H1 (cell line): ENCODE measurements at places on chromosomes 2 and 18. TPM values are rescaled to one million over a fixed set of nuclear protein-coding genes. Genes with fewer than 3 reads are reported as not detected.

- no peaks in the 10 kb centered on the region for H3K27me3 ChIP-seq
- H3K36me3 ChIP-seq: no peaks in the 10 kb centered on the region
- H3K27ac ChIP-seq: no peak overlapping the region
- H3K4me1 ChIP-seq: no peaks in the 10 kb centered on the region
Observed at GRCh38 chr2:55961318-55961911, 37.8 kb upstream of the EFEMP1 start.

The CCDC148 gene
- 1.3 and 1.5 TPM in 2 replicates for total RNA-seq

DNA sequence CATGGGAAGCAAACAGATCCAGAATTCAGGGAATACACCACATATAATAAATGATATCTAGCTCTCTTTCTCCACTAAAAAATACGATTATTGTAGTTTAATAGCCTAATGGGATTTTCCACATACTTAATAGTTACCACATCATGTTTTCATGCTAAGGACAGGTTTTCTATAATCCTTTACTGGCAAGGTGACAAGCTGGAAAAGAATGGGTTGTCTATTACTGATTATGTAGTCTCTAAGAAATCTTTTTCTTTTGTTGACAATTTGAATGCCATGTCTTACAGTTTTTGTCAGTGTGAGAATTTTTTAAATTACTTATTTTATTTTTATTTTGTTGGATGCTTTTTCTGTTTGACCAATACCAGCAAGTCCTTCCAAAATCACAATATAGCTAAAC is 177.8 kb downstream of the GALNT13 start:
- no peak overlapping the region for H3K27ac ChIP-seq
- no peak overlapping the region for H3K4me3 ChIP-seq
- H3K36me3 ChIP-seq: no peaks in the 10 kb centered on the region
- H3K4me1 ChIP-seq: no peaks in the 10 kb centered on the region
- no peak for DNase-seq

DNA sequence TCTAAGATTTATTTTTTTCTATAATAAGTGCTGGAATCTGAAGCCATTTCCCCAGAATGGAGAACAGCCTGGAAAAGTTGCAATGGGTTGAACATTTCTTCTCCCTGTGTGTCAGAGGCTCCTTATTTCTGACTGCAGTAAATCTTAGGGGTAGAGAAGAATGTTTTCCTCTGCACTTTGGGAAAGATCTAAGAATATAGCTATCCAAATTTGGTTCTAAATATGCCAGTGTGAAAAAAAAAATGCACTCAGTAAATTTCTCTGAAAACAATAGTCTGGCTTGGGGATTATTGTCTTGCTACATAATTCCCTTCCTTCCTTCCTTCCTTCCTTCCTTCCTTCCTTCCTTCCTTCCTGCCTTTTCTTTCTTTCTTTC is 19.7 kb upstream of the CYRIA start:
- no peaks in the 10 kb centered on the region for H3K27me3 ChIP-seq
- DNase-seq: no peak
- H3K4me1 ChIP-seq: no peaks in the 10 kb centered on the region
- no peak overlapping the region for H3K27ac ChIP-seq

- no peak for DNase-seq
- H3K27ac ChIP-seq: no peak overlapping the region
- H3K4me1 ChIP-seq: no peaks in the 10 kb centered on the region; the same call in 1 of the 2 replicates
- H3K4me3 ChIP-seq: no peak overlapping the region
- no peaks in the 10 kb centered on the region for H3K36me3 ChIP-seq
Observed at GRCh38 chr2:446303-446874, 158.5 kb upstream of the ALKAL2 start.

DNA sequence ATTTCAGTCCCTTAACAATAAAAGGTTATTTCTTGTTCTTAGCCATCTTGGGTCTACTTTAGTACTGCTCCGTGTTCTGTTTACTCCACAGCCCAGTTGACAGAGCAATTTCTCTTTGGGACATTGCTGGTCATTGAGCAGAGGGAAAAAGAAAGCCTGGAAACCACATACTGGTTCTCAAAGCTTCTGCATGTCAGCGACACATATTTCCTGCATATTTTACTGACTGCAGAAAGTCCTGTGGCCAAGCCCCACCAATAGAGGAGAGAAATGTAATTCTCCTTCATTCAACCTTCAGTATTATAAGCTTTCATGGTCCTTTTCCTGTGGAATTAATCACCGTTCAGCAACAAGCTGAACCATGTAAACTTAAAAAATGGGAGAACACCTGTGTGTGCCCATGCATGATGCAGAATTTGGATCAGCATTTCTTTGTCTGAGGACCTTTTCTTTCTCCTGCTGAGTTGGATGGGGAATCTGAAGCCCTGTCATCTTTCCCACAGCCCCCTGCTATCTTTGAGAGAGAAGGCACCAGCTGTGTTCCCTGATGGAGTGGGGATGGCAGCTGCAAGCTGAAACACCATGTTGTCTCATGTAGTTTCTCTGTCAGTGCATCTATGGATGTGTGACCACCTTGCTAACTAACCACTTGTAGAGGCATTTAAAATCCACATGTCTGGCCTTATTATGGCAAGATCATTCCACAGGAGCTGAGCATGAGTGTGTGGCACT is 431.6 kb downstream of the MEIS1 start:
- no peaks in the 10 kb centered on the region for H3K36me3 ChIP-seq
- no peaks in the 10 kb centered on the region for H3K27me3 ChIP-seq
- no peaks in the 10 kb centered on the region for H3K4me1 ChIP-seq
- no peak overlapping the region for H3K27ac ChIP-seq

- peaks cover 10% of the 10 kb centered on the region for H3K4me1 ChIP-seq
- DNase-seq: no peak
- H3K27ac ChIP-seq: no peak overlapping the region
- H3K27me3 ChIP-seq: no peaks in the 10 kb centered on the region
Observed at GRCh38 chr2:216987252-216987821, 127.5 kb upstream of the TNP1 start.

The FLACC1 gene
- total RNA-seq: 0.58 and 0.80 TPM in 2 replicates

- H3K27ac ChIP-seq: no peak overlapping the region
- no peak overlapping the region for H3K4me3 ChIP-seq
- peaks cover 17% of the 10 kb centered on the region for H3K4me1 ChIP-seq
- no peak for DNase-seq
- H3K27me3 ChIP-seq: no peaks in the 10 kb centered on the region
Observed at GRCh38 chr2:201969241-201969937, 64.3 kb upstream of the FZD7 start.

The VIL1 gene
- total RNA-seq: 7.0 and 8.2 TPM in 2 replicates

The LBX2 gene
- total RNA-seq: 0.55 TPM in 1 of 2 replicates, not detected in the other

GRCh38 chr2:128264881-128265607 is 53.6 kb downstream of the HS6ST1 start:
- no peak overlapping the region for H3K27ac ChIP-seq
- no peak for DNase-seq
- peaks cover 10% of the 10 kb centered on the region for H3K4me1 ChIP-seq
- H3K27me3 ChIP-seq: peaks cover 3% of the 10 kb centered on the region; the same call in 1 of the 2 replicates
- no peaks in the 10 kb centered on the region for H3K36me3 ChIP-seq
- H3K4me3 ChIP-seq: no peak overlapping the region

The TMEM17 gene
- total RNA-seq: 0.69 and 0.99 TPM in 2 replicates

The OSGEPL1 gene
- 11.8 and 15.7 TPM in 2 replicates for total RNA-seq

GRCh38 chr2:38301969-38302702 is 74.9 kb downstream of the ATL2 start:
- peaks cover 33% of the 10 kb centered on the region for H3K36me3 ChIP-seq
- H3K27me3 ChIP-seq: no peaks in the 10 kb centered on the region
- no peak overlapping the region for H3K4me3 ChIP-seq
- peaks cover 7% of the 10 kb centered on the region for H3K4me1 ChIP-seq

DNA sequence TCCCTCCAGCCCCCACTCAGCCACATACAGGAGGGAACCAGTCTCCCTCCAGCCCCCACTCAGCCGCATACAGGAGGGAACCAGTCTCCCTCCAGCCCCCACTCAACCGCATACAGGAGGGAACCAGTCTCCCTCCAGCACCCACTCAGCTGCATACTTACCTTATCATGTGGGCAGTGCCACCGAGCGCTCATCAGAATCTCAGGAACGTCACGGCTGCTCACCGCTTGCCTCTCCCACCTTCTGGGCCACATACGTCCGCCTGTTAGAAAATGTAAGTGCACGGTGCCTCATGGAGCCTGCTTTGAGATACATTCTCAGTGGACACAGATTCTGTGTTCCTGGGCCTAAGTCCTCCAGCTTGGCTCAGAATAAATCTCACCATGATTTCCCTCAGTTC is 124.8 kb downstream of the PXDN start:
- H3K27me3 ChIP-seq: no peaks in the 10 kb centered on the region; the same call in 1 of the 2 replicates
- H3K4me1 ChIP-seq: peaks cover 22% of the 10 kb centered on the region
- H3K36me3 ChIP-seq: no peaks in the 10 kb centered on the region
- no peak for DNase-seq
- no peak overlapping the region for H3K4me3 ChIP-seq

DNA sequence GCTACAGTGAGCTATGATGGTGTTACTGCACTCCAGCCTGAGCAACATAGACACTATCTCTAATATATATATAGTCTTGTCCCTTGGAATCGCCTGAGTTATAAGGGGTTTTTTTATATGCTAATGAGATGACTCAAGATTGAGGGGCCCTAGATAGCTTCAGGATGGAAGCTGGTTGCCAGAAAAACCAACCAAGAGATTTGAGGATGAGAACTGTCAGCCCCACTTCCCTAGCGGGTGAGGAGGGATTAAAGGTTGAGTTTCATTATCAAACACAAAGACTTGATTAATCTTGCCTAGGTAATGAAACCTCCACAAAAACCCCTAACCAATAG is 12.6 kb upstream of the GALM start:
- DNase-seq: no peak
- no peak overlapping the region for H3K27ac ChIP-seq
- H3K36me3 ChIP-seq: no peaks in the 10 kb centered on the region
- H3K27me3 ChIP-seq: no peaks in the 10 kb centered on the region

The RAD51AP2 gene
- total RNA-seq: 0.08 and 0.20 TPM in 2 replicates

- H3K4me1 ChIP-seq: no peaks in the 10 kb centered on the region; the same call in 1 of the 2 replicates
- no peaks in the 10 kb centered on the region for H3K27me3 ChIP-seq
- no peak overlapping the region for H3K4me3 ChIP-seq
- no peaks in the 10 kb centered on the region for H3K36me3 ChIP-seq
Observed at GRCh38 chr2:24477229-24477628, 13.8 kb upstream of the NCOA1 start.

- no peaks in the 10 kb centered on the region for H3K36me3 ChIP-seq
- H3K4me1 ChIP-seq: no peaks in the 10 kb centered on the region
- H3K27ac ChIP-seq: no peak overlapping the region
- H3K27me3 ChIP-seq: no peaks in the 10 kb centered on the region
Observed at GRCh38 chr2:144190908-144191605, 328.9 kb downstream of the ZEB2 start.

The NEU2 gene
- total RNA-seq: not detected in 2 replicates

DNA sequence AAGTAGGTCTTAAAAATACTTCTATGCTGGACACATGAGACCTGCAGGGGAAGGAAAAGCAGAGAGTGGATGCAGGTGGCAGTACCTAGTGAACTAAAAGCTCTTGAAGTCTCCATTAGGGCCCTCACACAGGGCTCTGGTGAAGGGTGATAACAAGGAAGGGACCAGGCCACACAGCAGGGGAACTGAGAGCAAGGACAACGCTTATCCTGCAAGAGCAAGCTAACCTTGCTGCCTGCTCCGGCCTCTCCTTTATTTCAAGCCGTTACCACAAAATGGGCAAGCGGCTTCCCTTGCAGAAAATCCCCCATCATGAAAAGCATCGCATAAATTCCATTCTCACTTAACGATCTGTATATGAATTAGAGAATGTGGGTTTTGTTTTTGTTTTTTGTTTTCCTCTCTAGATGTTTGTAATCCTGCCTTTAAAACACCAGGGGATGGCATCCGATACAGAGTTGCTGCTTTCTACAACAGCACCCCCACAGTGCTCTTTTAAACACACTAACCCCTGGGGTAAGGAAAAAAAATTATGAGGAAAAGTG is 64.5 kb downstream of the CACNB4 start:
- peaks cover 18% of the 10 kb centered on the region for H3K4me1 ChIP-seq
- no peaks in the 10 kb centered on the region for H3K36me3 ChIP-seq
- H3K27me3 ChIP-seq: no peaks in the 10 kb centered on the region; the same call in 1 of the 2 replicates
- peak; percentile 53 for DNase-seq

- no peaks in the 10 kb centered on the region for H3K4me1 ChIP-seq
- H3K36me3 ChIP-seq: no peaks in the 10 kb centered on the region
- H3K27ac ChIP-seq: no peak overlapping the region
Observed at GRCh38 chr18:5464251-5464650, 79.5 kb downstream of the EPB41L3 start.

The CD8B gene
- total RNA-seq: 0.35 and 0.57 TPM in 2 replicates

- no peak overlapping the region for H3K4me3 ChIP-seq
- no peaks in the 10 kb centered on the region for H3K36me3 ChIP-seq
- no peak for DNase-seq
- no peak overlapping the region for H3K27ac ChIP-seq
- H3K27me3 ChIP-seq: no peaks in the 10 kb centered on the region
- H3K4me1 ChIP-seq: no peaks in the 10 kb centered on the region
Observed at GRCh38 chr2:108942888-108943287, 46.1 kb downstream of the EDAR start.

GRCh38 chr2:40510304-40510703 is 58.4 kb upstream of the SLC8A1 start:
- no peaks in the 10 kb centered on the region for H3K36me3 ChIP-seq
- no peak overlapping the region for H3K4me3 ChIP-seq
- H3K4me1 ChIP-seq: no peaks in the 10 kb centered on the region
- no peak for DNase-seq
- no peaks in the 10 kb centered on the region for H3K27me3 ChIP-seq

- H3K36me3 ChIP-seq: no peaks in the 10 kb centered on the region
- H3K4me3 ChIP-seq: no peak overlapping the region
Observed at GRCh38 chr2:230234122-230234722, 8.7 kb downstream of the SP140 start.

The KIAA2012 gene
- not detected in 2 replicates for total RNA-seq

DNA sequence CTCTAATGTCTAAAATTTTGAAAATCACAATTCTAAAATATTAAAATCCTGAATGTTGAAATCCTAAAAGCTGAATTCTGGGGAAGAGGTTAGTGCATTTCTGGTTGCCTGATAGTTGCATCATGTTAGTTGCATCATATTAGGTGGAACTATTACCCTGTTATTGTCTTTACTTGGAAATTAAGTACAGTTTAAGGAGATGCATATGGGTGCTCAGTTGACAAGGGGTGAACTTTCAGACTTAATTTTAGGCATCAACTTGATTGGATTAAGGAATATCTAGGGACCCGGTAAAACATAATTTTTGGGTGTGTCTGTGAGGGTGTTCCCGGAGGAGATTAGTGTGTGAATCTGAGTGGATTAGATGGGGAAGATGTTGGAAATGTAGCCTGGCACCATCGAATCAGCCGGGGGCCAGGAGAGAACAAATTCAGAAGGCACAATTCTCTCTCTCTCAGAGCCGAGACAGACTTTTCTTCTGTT is 409.8 kb downstream of the PLCL1 start:
- H3K4me3 ChIP-seq: no peak overlapping the region
- H3K27me3 ChIP-seq: no peaks in the 10 kb centered on the region
- no peak overlapping the region for H3K27ac ChIP-seq
- H3K4me1 ChIP-seq: no peaks in the 10 kb centered on the region

The GRHL1 gene
- total RNA-seq: 2.8 and 3.6 TPM in 2 replicates

DNA sequence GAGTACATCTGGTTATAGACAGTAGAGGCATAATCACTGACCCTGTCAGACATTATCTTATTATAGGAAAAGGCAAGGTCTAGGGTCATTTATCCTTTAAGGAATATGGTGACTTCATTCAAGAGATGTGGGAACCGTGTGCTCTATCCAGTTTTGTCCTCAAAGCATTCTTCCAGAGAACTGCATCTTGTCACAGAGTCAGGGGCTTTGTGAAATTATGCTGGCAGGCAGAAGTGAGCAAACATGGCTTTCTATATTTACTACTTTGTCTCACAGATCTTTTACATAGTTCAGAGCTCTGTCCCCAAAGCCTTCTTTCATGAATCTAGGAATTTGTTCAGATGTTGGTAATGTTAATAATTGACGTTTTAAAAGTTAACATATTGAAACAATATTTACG is 177.4 kb downstream of the ASXL3 start:
- no peaks in the 10 kb centered on the region for H3K27me3 ChIP-seq
- H3K36me3 ChIP-seq: no peaks in the 10 kb centered on the region
- H3K27ac ChIP-seq: no peak overlapping the region
- H3K4me3 ChIP-seq: no peak overlapping the region
- no peaks in the 10 kb centered on the region for H3K4me1 ChIP-seq

- H3K27me3 ChIP-seq: no peaks in the 10 kb centered on the region
- H3K27ac ChIP-seq: no peak overlapping the region
Observed at GRCh38 chr18:51425889-51426288, 228.4 kb upstream of the MEX3C start.
